Right renal pelvis (tissue), 4 donors: ENCODE measurements at places on chromosomes 2 and 18. TPM values are rescaled to one million over a fixed set of nuclear protein-coding genes. Genes with fewer than 3 reads are reported as not detected.

The GPR45 gene
- not detected for polyA plus RNA-seq

The CTNNA2 gene
- 4.6 TPM for polyA plus RNA-seq

The FOXD4L1 gene
- polyA plus RNA-seq: 0.17 TPM

The ABCB11 gene
- not detected for polyA plus RNA-seq

The BCS1L gene
- 52.4 TPM for polyA plus RNA-seq

The HOXD4 gene
- 41.7 TPM for polyA plus RNA-seq

DNA sequence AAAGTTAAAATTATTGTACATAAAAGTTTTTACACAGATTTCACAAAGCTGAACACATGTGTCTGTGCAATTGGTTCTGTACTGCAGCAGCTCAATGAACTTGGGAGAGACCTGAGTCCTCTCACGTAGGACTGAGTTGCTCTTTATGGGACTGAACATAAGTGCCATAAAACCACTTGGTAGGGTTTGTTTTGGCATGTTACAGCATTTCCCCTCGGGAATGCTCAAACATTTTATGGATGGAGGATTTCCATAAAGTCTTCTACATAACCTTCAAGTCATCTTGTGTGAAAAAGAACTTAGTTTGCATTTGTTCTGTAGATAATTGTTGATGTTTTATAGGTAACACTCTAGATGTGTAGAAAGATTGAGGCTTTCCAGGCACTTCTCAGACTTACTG is 15.9 kb downstream of the LYPD6 start:
- no peak for DNase-seq

GRCh38 chr18:48829443-48830149 is 121.2 kb downstream of the SMAD7 start:
- DNase-seq: no peak

- DNase-seq: no peak
Measured at GRCh38 chr18:32346671-32347070, 124.0 kb downstream of the GAREM1 start.

DNA sequence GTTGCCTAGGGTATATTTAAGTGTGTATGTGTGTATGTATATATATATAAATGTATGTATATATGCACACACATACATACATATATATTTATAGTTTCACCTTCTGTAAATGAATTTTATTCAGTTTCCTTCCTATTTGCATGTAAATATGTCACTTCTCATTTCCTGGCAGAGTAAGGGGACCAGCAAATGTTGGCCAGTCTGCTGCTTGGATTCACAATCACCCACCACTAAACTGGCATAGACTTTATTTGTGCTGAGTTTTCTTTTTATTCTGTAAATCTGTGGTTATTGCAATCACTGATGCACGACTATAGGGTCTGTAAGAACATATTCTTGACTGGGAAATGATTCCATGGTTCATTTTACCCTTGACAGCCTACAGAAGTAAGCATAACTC is 640.4 kb upstream of the FAM98A start:
- DNase-seq: no peak

- no peak for DNase-seq
Measured at GRCh38 chr2:204180649-204181048, 244.1 kb downstream of the ICOS start.

DNA sequence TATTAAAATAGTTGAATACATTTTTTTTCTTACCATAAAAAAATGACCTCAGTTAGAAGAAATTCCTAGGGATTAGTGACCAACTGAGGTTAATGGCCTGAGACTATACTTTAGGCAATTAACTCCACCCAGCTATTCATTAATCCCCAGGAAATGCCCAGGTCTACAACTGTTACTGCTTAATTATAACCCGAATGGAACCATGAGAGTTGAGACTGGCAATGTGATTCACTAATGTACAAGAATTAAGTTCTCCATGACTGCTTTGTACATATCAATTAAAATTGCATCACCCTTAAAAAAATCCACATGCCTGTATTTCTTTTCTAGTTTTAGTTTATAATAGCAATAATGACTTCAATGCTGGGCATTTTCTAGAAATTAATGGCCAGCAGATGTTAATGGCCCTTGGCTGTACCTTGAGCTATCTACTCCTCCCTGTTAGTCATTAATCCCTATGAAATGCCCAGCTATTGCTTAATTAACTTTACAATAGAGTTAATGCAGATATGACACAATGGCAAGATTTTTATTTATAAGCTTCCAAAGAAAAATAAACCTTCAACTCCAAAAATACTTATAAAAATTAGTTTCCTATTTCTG is 44.1 kb downstream of the ERBB4 start:
- DNase-seq: peak; percentile 60

- no peak for DNase-seq
Measured at GRCh38 chr2:97734061-97735051, 21.0 kb downstream of the ZAP70 start.
